T-helper 17 cell (primary cell): ENCODE measurements at places on chromosomes 11 and 22.

- no peak for DNase-seq
Observed at GRCh38 chr11:15493066-15493465, 378.3 kb downstream of the INSC start.

DNA sequence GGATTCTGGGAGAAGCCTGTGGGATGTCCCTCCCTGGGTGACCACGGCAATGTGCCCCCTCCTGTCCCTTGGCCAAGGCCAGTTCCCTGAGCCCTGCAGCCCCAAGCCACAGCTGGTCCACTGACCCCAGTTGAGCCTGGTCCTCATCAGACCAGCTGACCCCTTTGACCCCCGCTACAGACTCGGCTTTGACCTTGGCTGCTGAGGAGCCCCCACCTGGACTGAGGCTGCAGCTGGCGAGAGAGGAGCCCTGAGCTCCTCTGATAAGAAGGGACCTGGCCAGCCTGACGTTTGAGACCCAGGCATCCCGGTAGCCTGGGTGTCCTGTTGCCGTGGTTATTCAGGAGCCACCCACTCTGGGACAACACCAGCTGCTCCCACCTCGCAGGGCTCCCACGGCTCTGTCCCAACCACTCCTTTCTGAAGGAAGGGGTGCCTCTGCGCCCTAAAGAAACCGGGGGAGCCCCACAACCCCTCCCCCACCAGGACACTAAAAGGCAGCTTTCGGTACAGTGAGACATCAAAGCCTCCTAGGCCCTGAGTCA is 3.0 kb downstream of the ASCL2 start:
- no peak for DNase-seq

- DNase-seq: no peak
Observed at GRCh38 chr11:14118072-14118471, 155.5 kb downstream of the SPON1 start.

- no peak for DNase-seq
Observed at GRCh38 chr11:65646958-65647701, 9.2 kb downstream of the SIPA1 start.

DNA sequence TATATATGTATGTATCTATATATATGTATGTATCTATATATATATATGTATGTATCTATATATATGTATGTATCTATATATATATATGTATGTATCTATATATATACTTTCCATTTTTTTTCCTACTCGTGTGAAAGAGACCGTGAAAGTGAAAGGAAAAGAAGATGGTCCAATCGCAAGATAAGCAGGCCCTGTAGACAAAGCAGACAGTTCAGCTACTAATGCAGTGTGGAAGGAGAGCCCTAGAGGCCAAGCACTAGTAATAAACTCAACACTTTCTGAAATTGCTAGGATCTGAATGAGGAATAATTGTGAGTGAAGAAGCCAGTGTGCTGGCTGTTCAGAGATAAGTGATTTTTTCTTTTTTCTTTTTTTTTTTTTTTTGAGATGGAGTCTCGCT is 47.2 kb downstream of the MCHR1 start:
- no peak for DNase-seq

DNA sequence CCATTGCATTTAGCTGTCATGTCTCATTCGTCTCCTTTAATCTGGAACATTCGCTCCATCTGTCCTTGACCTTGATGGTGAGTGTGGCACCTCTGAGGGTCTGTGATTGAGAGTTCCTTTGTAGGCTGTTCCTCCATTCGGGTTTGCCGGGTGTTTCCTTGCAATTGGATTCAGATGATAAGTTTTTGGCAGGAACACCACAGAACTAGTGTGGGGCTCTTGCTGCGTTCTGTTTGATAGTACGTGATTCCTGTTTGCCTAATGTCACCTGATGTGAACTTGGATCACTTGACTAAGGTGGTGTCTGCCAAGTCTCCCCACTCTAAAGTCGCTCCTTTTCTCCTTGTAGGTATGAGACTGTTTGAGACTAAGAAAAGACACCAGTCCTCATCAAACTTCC is 109.7 kb upstream of the TMEM45B start:
- DNase-seq: no peak

DNA sequence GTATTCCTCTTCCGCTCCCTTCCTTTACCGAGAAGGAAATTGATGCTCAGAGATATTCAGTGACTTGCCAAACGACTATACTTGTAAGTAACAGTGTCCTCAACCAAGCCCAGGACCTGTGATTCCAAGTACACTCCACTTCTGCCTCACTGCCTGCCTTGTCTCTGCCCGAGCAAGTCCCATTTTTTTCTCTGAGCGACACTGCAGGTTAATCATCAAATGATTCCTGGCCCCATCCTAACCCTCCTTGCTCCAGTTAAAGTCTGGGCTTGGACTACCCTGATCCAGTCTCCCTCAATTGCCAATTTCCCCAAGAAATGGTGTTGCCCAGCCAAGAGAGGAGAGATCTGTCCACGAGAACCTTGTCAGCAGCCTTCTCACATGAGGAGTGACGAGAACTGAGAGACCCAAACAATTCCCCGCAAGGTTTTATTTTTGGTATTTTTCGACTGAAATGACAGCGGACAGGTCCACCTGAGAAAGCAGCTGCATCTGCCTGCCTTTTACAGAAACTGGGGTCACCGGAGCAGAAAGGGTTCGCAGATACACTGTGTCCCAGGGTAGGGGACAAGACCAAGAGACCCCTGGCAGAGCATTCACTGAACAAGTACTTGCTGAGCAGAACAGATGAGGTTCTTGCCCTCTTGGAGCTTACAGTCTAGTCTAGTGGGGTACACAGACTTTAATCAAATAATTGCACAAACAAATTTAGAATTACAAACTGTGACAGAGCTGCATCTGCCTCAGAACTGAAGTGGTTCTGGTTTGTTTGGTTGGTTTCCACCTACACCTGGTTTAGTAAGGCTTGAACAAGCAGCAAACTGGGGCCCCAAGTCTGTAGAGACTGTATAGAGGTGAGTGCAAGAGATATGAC is 11.4 kb downstream of the POU2AF1 start:
- no peak for DNase-seq

GRCh38 chr11:8724682-8725081 is 42.1 kb downstream of the RPL27A start:
- no peak for DNase-seq

- no peak for DNase-seq
Observed at GRCh38 chr22:49163258-49163959, 664.3 kb downstream of the BRD1 start.

DNA sequence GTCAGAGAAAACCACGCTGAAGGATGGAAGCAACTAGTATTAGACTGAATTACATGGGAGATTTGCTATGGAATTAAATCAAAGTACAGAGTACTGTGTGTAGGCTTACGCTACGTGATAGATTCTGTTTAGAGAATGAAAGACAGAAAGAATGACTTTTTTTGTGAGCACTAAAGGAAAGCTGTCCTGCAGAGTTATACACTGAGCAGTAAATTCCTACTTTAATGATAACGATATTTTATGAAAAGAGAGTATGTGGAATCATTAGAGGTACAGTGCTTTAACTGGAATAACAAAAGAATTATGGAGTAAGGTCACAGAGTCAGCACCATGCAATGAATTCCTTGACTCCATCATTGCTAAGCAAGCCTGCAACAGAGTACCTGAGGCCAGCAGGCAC is 295.3 kb upstream of the SYN3 start:
- DNase-seq: no peak
